ENCODE measurements at places on chromosomes 7 and 10.

DNA sequence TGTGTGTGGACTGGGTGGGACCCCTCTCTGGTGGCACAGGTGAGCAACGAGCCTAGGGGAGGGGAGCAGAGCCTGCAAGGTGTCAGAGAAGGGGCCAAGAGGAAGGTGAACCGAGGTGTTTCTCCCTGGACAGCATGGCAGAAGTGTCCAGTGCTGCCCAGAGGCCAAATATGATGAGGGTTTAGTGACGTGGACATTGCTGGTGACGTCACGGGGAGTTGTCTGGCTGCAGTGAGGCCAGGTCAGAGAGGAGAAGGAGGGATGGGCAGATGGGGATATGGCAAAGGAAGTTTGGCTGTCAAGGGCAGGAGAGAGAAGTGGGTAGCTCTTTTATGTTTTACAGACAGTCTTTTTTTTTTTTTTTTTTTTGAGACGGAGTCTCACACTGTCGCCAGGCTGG is 2.6 kb upstream of the ZNF853 start:
- H3K4me1 ChIP-seq, result peaks cover 16% of the 10 kb centered on the region
- no peaks in the 10 kb centered on the region for H3K36me3 ChIP-seq

- H3K4me1 ChIP-seq, result peaks cover 22% of the 10 kb centered on the region
- peaks cover 2% of the 10 kb centered on the region for H3K36me3 ChIP-seq
- no peak for DNase-seq
- no peaks in the 10 kb centered on the region for H3K27me3 ChIP-seq
- no peak overlapping the region for H3K4me3 ChIP-seq
Measured at GRCh38 chr10:129552119-129552518, 85.1 kb downstream of the MGMT start.

DNA sequence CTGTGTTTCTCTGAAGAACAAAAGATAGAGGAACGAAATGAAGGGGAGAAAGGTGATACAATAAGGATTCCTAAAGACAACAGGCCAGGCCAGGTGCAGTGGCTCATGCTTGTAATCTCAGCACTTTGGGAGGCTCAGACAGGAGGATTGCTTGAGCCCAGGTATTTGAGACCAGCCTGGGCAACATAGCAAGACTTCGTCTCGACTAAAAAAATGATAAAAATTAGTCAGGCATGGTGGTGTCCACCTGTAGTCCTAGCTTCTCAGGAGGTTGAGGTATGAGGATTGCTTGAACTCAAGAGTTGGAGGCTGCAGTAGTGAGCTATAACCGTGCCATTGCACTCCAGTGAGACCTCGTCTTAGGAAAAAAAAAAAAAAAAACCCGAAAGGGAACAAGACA is 41.4 kb upstream of the FAM3C start:
- no peaks in the 10 kb centered on the region for H3K27me3 ChIP-seq
- H3K27ac ChIP-seq, result no peak overlapping the region

DNA sequence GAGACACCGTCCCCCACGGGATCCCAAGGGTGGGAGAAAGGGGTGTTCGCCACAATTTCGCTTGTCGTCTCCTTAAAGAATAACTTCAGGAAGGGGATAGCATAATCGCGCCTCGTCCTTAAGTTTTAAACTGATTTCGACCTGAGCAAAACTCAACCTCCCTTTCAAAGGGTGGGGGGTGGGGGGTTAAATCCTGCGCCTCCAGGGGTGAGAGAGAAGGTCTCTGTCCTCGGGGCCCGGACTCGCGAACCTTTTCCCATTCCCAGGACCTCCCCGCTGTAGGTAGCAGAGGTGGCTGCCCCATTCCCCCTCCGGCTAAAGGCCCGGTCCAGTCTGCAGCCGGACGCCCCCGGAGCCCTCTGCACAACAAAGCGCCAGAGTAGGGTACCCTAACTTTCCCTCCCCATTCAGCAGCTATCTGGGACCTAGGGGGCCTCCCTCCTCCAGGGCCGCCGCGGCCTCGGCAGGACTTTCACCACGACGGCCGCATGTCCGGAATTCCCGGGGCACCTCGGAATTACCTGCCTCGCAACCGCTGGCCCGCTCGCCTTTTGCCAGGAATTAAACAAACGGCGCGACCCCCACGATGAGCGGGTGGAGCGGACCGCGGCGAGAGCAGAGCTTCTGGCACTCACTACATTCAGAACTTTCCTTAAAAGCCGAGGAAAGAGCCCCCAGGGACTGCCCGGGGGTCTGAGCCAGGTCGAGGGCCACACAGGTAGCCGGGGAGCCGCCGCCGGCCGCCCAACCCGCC is 1.7 kb downstream of the CDK6 start:
- H3K27ac ChIP-seq, result peak overlapping the region; percentile 77
- peak; percentile 54 for DNase-seq
- peak overlapping the region; percentile 79 for H3K4me3 ChIP-seq
- H3K36me3 ChIP-seq, result no peaks in the 10 kb centered on the region

DNA sequence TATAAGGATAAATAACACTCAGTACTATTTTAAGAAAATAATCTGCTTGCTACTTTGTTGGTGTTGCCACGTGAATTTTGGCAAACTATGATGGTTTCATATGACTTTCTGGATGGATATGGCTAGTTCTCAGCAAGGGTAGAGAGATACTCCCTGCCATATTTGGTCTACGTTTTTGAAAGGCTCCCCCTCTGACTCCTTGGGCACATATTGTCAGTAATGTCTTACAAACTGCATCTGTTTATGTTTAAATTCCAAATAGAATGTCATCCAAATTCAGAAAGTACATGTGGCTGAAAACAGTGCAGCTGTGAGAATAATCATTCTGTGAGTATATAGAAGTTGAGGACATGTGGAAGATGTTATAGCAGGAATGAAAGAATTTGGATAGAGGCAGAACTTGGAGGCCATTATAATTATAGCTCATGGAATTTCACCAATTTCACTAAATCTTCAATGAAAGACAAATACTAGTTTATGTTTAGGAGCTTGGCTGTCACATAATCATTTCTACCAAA is 107.8 kb downstream of the SRI start:
- H3K27me3 ChIP-seq, result no peaks in the 10 kb centered on the region
- H3K27ac ChIP-seq, result no peak overlapping the region
- no peak overlapping the region for H3K4me3 ChIP-seq
- H3K36me3 ChIP-seq, result no peaks in the 10 kb centered on the region
- DNase-seq, result no peak

- H3K4me3 ChIP-seq, result no peak overlapping the region
- no peak for DNase-seq
- no peaks in the 10 kb centered on the region for H3K36me3 ChIP-seq
- H3K27me3 ChIP-seq, result no peaks in the 10 kb centered on the region
Measured at GRCh38 chr10:126496771-126497545, 108.7 kb upstream of the ADAM12 start.

GRCh38 chr10:16521311-16522016 is at the start of gene C1QL3:
TSS of gene C1QL3 (minus strand) at chr10:16521879. CDS start at chr10:16521065, 814 bp downstream.
- no peaks in the 10 kb centered on the region for H3K4me1 ChIP-seq
- no peaks in the 10 kb centered on the region for H3K27me3 ChIP-seq
- no peak for DNase-seq
- no peak within 1 kb of the TSS for H3K4me3 ChIP-seq
- no peaks in the 10 kb centered on the region for H3K36me3 ChIP-seq
- H3K27ac ChIP-seq, result no peak within 1 kb of the TSS

- DNase-seq, result no peak
- peaks cover 51% of the 10 kb centered on the region for H3K4me1 ChIP-seq
- no peaks in the 10 kb centered on the region for H3K36me3 ChIP-seq
- H3K27me3 ChIP-seq, result no peaks in the 10 kb centered on the region
- no peak overlapping the region for H3K4me3 ChIP-seq
- no peak overlapping the region for H3K27ac ChIP-seq
Measured at GRCh38 chr10:14608381-14609001, 166.2 kb downstream of the FAM107B start.

DNA sequence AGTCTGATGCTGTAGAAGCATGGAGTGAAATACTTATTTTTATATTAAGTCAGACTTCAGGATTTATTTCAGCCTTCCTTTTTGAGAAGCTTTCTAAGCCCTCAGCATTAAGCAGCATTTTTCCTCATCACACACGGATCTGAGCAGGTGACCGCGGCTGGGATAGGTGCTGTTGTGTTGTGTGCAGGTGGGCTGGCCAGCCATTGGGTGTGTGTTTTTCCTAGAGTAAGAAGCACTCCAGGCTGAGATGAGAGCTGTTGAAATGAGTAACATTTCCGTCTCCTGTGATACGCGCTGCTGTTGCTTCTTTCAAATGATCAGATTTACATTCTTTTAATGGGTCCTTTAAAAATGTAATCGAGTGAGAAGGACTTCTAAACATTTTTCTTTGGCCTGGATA is 63.9 kb downstream of the INSYN2A start:
- H3K4me3 ChIP-seq, result no peak overlapping the region
- no peak for DNase-seq
- peaks cover 3% of the 10 kb centered on the region for H3K36me3 ChIP-seq
- H3K27me3 ChIP-seq, result no peaks in the 10 kb centered on the region
- H3K27ac ChIP-seq, result no peak overlapping the region

- H3K4me3 ChIP-seq, result no peak overlapping the region
- H3K27me3 ChIP-seq, result no peaks in the 10 kb centered on the region
- H3K36me3 ChIP-seq, result no peaks in the 10 kb centered on the region
- H3K4me1 ChIP-seq, result no peaks in the 10 kb centered on the region
- DNase-seq, result no peak
- H3K27ac ChIP-seq, result no peak overlapping the region
Measured at GRCh38 chr7:128947854-128948253, 10.1 kb downstream of the IRF5 start.

DNA sequence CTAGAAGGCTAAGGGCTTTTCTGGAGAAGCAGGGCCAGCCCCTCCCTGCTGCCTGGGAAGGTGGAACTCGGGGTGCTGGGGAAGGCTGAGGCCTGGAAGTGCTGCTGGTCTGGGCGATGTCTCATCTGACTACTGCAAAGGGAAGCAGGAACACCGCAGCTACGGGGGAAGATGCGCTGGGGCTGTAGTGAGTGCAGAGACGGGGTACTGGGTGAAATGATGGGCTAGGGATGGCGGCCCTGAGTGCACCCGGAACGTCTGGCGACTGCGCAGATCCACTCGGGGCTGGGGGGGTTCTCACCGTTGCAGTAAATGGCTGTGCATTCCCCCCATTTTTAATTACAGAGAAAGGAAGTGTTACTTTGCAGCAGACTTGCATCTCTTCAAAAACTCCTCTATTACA is 195.4 kb upstream of the ADARB2 start:
- H3K4me1 ChIP-seq, result no peaks in the 10 kb centered on the region
- 0 out of 2 replicates have a peak, but pooled peaks cover 1% of the 10 kb centered on the region for H3K27me3 ChIP-seq
- no peaks in the 10 kb centered on the region for H3K36me3 ChIP-seq
- DNase-seq, result no peak

DNA sequence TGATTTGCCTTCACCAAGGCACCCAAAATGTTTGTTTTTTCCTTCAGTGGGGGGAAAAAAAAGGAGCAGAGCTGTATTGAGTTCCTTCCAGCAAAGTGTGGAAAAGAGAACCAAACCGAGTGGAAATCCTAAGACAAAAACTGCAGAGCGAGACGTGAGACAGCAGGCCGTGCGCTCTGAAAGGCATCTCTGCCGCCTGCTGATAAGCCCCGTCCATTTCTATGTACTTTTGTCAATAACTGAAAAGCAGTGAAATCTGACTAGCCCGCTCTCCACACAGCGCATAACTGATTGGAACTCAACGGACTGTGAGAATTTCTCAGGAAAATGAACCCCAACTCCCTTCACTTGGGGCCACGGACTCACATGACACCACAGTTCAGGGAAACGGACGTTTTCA is 83.2 kb downstream of the COBL start:
- peaks cover 44% of the 10 kb centered on the region for H3K4me1 ChIP-seq
- H3K27me3 ChIP-seq, result no peaks in the 10 kb centered on the region
- H3K4me3 ChIP-seq, result no peak overlapping the region
- H3K36me3 ChIP-seq, result peaks cover 1% of the 10 kb centered on the region
- peak overlapping the region; percentile 83 for H3K27ac ChIP-seq
- no peak for DNase-seq

- DNase-seq, result no peak
- peaks cover 6% of the 10 kb centered on the region for H3K4me1 ChIP-seq
Measured at GRCh38 chr7:66627881-66628360, 760 bp upstream of the KCTD7 start.

- H3K4me3 ChIP-seq, result no peak overlapping the region
- peak; percentile 26 for DNase-seq
- H3K36me3 ChIP-seq, result no peaks in the 10 kb centered on the region
Measured at GRCh38 chr7:12291870-12292269, 80.8 kb downstream of the TMEM106B start.

GRCh38 chr7:55561690-55562089 is 10.6 kb downstream of the VOPP1 start:
- no peak overlapping the region for H3K4me3 ChIP-seq
- no peaks in the 10 kb centered on the region for H3K36me3 ChIP-seq
- no peaks in the 10 kb centered on the region for H3K4me1 ChIP-seq
- no peak overlapping the region for H3K27ac ChIP-seq
- DNase-seq, result no peak

GRCh38 chr10:101840741-101841453 is 2.7 kb downstream of the KCNIP2 start:
- DNase-seq, result peak; percentile 59
- no peaks in the 10 kb centered on the region for H3K27me3 ChIP-seq
- peaks cover 28% of the 10 kb centered on the region for H3K4me1 ChIP-seq

GRCh38 chr7:88485821-88486220 is 179.1 kb upstream of the STEAP4 start:
- no peak for DNase-seq
- H3K27me3 ChIP-seq, result no peaks in the 10 kb centered on the region
- H3K4me1 ChIP-seq, result no peaks in the 10 kb centered on the region
- H3K27ac ChIP-seq, result no peak overlapping the region
- no peaks in the 10 kb centered on the region for H3K36me3 ChIP-seq

GRCh38 chr7:40175725-40176510 is 41.1 kb downstream of the SUGCT start:
- no peaks in the 10 kb centered on the region for H3K4me1 ChIP-seq
- no peaks in the 10 kb centered on the region for H3K36me3 ChIP-seq
- no peak overlapping the region for H3K27ac ChIP-seq
- no peaks in the 10 kb centered on the region for H3K27me3 ChIP-seq
- no peak overlapping the region for H3K4me3 ChIP-seq

GRCh38 chr10:17473228-17473950 is 19.0 kb upstream of the ST8SIA6 start:
- H3K36me3 ChIP-seq, result no peaks in the 10 kb centered on the region
- no peak overlapping the region for H3K27ac ChIP-seq
- H3K4me3 ChIP-seq, result no peak overlapping the region
- no peaks in the 10 kb centered on the region for H3K4me1 ChIP-seq
- no peak for DNase-seq
- H3K27me3 ChIP-seq, result no peaks in the 10 kb centered on the region

- no peak for DNase-seq
- no peak overlapping the region for H3K27ac ChIP-seq
- H3K4me3 ChIP-seq, result no peak overlapping the region
- no peaks in the 10 kb centered on the region for H3K4me1 ChIP-seq
Measured at GRCh38 chr10:130411496-130412085, 275.4 kb downstream of the GLRX3 start.

- H3K36me3 ChIP-seq, result no peaks in the 10 kb centered on the region
- H3K4me3 ChIP-seq, result no peak overlapping the region
- no peaks in the 10 kb centered on the region for H3K27me3 ChIP-seq
- H3K27ac ChIP-seq, result no peak overlapping the region
- no peak for DNase-seq
Measured at GRCh38 chr7:137476937-137477336, 133.4 kb upstream of the PTN start.

- H3K27ac ChIP-seq, result no peak overlapping the region
- DNase-seq, result peak; percentile 71
- H3K4me3 ChIP-seq, result no peak overlapping the region
- no peaks in the 10 kb centered on the region for H3K36me3 ChIP-seq
- peaks cover 38% of the 10 kb centered on the region for H3K4me1 ChIP-seq
Measured at GRCh38 chr10:48470115-48470892, 134.6 kb downstream of the ARHGAP22 start.

GRCh38 chr7:85294176-85294575 is 107.3 kb upstream of the SEMA3D start:
- no peaks in the 10 kb centered on the region for H3K4me1 ChIP-seq
- H3K36me3 ChIP-seq, result no peaks in the 10 kb centered on the region
- no peak for DNase-seq
- H3K4me3 ChIP-seq, result no peak overlapping the region
- no peaks in the 10 kb centered on the region for H3K27me3 ChIP-seq
